Stimulated activated CD4-positive, alpha-beta T cell treated with anti-CD3 and anti-CD28 coated beads, Interleukin-4, amount 100 ng/mL, for 1 hour (primary cell): ENCODE measurements at places on chromosomes 3 and 15.

DNA sequence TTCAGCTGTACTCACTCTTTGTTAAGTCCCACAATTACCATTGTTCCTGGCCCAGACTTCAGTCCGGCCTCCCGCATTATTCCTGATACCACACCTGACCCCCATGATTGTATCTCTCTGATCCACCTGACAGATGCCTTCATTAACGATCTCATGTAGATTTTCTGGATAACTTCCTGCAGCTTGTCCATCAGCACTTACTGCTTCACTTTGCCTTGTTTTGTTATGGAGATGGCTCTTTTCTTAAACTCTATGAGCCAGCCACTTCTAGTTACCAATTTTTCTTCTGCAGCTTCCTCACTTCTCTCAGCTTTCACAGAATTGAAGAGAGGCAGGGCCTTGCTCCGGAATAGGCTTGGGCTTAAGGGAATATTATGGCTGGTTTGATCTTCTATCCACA lies 1044.2 kb downstream of the PLOD2 start:
- DNase-seq: no peak

DNA sequence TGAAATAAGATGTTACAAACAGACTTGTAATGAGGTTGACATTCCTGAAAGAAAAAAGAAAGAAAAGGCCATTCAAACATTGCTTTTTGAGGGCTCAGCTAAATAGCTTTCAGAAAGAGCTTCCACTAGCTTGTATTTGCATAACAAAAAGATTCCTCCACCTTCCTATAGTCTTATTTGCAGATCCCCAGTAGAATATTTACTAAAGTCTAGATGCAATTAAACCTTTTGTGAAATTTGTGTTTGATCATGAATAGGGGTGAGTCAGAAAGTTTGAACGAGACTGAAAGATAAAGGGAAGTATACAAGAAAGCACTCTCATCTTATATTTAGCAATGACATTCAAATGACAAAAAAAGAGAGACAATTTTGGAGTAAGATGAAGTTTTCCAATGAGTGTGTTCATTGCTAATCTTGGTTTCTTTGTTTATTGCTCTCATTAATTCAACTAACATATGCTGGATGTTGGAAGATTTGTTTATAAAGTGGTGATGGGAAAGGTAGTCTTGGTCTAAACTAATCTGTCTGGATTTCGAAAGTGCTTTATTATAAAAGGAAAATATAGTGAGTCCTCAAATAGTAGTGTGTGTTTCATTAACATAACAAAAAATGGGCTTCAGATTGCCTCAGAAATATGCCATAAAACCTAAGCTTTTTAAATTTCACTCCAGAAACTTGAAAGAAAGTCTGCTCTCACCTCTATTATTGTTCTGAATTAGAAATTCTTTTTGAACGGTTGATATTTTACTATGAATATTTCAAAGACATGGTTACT lies 9.1 kb upstream of the CADPS start:
- no peak for DNase-seq

- no peak for DNase-seq
Measured at GRCh38 chr3:14222457-14222856, 43.8 kb downstream of the LSM3 start.

GRCh38 chr15:85913461-85913860 lies 118.7 kb upstream of the KLHL25 start:
- no peak for DNase-seq

DNA sequence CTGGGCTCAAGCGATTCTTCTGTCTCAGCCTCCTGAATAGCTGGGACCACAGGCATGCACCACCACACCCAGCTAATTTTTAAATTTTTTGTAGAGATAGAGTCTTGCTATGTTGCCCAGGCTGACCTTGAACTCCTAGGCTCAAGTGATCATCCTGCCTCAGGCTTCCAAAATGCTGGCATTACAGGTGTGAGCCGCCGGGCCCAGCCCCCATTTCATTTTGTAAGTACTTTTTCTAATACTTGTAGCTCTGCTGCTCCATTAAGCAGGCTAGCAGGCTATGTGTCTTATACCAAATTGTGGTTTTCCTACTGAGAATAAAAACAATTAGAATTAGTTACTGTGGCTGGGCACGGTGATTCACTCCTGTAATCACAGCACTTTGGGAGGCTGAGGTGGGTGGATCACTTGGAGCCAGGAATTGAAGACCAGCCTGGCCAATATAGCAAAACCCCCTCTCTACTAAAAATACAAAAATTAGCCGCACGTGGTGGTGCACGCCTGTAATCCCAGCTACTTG lies 22.4 kb downstream of the NIPA1 start:
- no peak for DNase-seq
